WERI-Rb-1 (cell line): ENCODE measurements at places on chromosomes 6 and 20.

DNA sequence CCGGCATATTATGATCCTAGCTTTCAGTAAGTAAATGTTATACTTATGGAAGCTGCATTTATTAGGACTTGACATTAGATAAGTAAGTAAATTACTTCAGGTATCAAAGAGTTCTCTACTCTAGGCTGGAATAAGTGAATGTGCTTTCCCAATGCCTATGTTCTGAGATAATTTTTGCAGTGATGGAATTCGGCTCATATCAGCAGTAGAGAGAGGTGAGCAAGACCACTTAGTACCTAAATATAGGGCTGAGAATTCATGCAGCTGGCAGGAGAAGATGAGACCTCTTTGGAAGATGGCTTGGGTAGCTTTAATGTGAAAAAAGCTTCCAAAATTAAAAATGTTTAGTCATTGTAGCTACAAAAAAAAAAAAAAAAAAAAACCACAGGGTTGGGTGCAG, 13.3 kb upstream of the BEND3 start:
- no peak for DNase-seq

- no peak for DNase-seq
These were observed 190.7 kb upstream of the UFL1 start for GRCh38 chr6:96330884-96331283.

- DNase-seq, result no peak
These were observed 15.1 kb downstream of the RNF217 start for GRCh38 chr6:124977067-124977908.

GRCh38 chr6:168100011-168100802, 21.2 kb upstream of the FRMD1 start:
- DNase-seq, result no peak

DNA sequence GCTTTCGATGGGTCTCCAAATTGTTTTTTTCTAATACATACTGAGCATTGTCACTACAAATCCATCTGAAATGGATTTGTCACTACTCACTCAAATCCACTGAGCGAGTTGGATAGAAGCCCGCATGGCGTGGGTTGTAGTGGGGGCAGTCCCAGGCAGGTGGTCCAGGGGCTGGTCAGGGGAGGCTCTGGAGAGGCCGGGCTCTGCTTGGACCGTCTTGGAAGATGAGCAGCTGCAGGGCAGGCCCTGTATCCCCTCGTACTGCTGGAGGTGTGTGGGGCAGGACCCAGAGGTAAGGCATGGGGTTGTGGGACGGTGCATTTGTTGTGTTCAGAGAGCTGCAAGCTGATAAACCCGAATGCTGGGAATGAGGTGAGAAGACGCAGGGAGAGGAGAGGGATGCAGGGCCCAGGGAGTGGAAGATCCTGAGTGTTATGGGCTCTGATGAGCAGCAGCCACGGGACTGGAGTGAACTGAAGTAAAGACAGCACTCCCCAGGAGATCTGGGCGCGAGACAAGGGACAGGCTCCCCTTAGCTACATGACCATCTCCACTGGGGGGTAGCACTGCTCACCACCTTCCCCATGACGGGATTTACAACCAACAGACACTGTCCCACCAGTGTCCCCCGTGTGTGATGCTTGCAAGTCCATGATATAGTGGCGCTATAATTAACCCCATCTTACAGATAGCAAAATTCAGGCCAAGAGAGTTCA, 45.9 kb downstream of the PSMG4 start:
- DNase-seq, result no peak

DNA sequence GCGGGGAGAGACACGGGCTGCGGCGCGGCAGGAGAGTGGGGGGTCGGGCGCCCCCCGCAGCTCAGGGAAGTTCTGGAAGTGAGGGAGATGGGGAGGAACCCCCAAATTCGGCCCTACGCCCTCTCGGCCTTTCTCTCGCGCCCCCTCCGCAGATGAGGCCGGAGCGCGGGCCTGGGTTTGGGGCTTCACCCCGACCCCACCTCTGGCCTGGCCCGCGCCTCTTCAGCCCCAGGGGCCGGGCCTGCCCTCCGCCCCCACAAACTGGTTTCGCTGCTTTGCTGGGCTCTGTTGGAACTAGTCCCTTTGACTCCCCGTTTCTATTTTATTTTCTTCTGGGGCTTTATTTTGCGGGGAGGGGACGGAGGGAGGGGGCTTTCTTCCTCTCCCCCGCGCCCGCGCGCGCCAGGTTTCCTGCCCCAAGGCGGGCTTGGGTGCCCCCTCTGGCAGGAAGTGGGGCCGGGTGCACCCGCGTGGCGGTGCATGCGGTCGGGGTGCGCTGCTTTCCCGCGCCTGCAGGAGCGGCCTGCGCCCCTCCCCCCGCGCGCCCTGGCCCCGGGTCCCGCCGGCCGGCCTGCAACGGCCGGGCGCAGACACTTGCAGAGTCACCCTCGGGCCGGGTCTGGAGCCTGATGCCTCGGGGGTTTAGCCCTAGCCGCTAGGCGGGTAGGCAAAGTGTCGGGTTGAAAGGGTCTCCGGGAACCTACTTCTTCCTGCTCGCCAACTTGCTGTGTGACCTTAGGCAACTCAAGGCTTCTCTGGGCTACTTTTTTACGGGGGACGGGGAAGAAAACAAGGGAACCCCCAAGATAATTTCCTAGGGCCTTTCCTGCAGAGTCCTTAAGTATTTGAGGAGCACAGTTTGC, 1.3 kb downstream of the HMGA1 start:
- peak; percentile 90 for DNase-seq

DNA sequence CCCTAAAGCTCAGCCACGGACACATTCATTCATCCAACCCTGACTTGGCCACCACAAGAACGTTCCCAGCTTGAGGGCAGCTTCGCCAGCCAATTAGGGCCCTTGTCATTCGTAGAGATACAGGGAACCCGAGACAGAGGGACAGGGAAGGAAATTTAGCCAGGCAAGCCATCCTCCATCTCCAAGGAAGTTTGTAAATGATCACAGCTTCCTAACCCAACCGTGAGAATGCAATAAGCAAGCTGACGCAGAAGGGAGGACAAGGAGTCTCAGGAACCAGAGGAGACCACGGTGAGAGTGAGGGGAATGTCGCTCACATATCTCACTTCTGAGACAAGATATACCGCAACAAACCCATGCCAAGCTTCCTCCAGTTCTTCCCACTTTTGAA, 1.4 kb downstream of the TRAM2 start:
- no peak for DNase-seq

DNA sequence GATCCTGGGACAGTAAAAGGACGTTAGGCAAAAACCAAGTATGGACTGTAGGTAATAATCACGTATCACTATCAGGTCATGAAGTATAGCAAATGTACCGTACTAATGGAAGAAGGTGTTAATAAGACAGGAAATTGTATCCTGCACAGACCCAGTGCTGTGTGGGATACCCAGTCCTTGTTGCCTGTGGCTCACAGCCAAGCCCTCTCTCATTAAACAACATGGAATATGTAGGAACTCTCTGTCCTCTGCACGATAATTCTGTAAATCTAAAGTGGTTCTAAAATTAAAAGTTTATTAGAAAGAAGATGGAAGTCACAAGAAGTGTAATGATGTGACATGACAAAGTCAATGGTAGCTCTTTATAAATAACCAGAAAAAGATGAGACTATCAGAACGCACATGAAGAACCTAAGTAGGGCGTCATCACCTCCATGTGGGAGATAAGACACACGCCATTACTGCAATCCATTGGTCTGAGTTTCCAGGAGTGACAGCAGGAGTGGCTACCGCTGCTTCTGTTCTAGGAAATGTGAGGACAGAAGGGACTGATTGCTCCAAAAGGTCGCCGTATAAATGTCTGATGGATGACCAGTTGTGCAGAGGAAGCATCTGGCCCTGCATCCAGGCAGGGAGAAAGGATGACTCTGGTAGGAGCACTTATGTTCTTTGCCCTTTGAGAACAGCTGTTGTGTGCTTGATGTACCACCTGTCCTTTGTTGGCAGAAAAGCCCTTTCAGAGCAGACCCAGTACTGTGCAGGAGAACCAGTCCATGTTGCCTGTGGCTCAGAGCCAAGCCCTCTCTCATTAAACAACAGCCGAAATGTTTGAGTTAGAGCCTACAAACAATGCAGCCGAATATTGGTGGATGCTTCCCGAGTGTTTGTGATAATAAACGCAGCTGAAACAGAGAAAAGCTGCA, 125.6 kb downstream of the FIG4 start:
- DNase-seq, result no peak

- DNase-seq, result no peak
These were observed 161.3 kb downstream of the PHACTR3 start for GRCh38 chr20:59765599-59766177.

GRCh38 chr6:39836606-39837005, 44.4 kb downstream of the DAAM2 start:
- DNase-seq, result no peak

DNA sequence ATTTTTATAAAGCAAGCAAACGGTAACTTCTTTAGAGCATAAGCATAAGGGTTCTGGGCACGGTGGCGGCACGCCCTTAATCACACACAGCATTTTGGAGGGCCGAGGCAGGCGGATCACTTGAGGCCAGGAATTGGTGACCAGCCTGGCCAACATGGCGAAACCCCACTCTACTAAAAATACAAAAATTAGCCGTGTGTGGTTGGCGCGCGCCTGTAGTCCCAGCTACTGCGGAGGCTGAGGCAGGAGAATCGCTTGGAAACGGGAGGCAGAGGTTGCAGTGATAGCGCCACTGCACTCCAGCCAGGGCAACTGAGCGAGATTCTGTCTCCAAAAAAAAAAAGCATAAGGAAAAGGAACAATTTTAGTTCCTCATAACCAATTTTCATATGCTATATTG, 2.6 kb downstream of the SENP6 start:
- no peak for DNase-seq

DNA sequence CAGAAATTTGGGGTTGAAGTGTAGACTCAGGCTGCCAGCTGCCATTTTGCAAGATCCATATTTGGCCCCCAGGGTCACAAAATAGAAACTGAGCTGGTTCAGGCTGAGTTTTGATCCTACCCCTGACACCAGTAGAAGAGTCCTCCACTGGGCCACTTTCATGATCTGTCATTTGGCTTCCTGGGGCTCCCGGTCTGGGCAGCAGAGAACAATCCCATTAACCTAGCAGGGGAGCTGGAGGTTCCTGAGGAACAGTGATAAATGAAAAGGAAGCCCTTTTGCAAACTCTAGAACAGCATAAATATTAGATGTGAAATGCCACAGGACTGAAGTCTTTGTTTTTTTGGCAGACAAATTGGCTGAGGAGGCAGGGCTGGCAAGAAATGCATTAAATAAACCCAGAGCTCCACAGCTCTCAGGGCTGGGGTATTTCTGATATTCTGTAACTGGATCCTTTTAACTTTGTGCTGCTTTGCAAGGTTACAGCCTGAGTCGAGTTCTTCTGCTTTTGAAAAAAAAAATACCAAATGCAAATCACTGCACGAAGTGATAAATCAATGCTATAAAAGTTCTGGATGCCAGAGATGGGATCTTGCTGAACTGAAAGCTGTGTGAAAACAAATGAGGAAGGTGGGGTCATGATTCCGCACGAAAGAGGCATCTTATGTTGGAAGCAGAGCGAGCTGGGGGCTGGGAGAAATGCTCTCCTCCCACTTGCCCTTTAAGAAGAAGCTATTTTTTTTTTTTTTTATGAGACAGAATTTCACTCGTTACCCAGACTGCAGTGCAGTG, 64.4 kb downstream of the SULF2 start:
- no peak for DNase-seq
